ENCODE measurements at places on chromosomes 4 and X. TPM values are rescaled to one million over a fixed set of nuclear protein-coding genes. Genes with fewer than 3 reads are reported as not detected.

- DNase-seq, result no peak
Observed at GRCh38 chrX:133475953-133476352, 60.7 kb upstream of the GPC4 start.

- no peak for DNase-seq
Observed at GRCh38 chr4:182427554-182427953, 184.4 kb downstream of the TENM3 start.

DNA sequence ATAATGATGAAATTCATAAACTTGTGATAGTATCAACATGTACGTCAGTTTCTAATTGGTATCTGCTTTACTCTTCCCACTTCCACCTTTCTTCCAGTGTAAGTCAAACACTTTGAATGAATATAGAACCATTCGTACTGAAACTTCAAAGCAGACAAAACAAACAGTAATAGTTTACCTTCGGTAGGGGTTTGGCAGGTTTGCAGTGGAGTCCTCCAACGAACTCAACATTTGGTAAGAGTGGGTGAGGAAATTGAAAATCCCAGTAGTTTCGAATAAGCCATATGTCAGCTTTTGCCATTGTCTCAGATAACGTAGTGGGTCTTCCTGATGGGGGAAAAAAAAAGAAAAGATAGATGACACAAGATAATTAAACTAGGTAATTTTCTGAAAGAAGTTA, 2.2 kb downstream of the UGT2B4 start:
- no peak for DNase-seq

DNA sequence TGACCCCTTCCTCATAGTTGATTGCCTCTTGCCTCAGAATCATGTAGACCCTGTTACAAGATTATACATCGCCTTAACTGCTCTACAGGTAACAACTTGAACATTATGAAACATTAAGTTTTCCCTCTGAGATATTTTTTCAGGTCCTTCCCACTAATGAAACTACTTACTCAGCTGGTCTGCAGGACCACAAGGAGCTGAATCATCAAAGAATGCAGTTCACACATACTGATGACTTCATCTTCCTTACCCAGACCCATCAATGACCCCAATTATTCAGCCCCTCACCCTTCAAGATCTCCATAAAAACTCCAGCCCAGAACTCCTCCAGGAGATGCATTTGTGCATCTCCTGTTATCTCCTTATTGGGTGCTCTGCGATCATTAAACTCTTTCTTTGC, 720.9 kb downstream of the RAPGEF2 start:
- DNase-seq, result no peak

DNA sequence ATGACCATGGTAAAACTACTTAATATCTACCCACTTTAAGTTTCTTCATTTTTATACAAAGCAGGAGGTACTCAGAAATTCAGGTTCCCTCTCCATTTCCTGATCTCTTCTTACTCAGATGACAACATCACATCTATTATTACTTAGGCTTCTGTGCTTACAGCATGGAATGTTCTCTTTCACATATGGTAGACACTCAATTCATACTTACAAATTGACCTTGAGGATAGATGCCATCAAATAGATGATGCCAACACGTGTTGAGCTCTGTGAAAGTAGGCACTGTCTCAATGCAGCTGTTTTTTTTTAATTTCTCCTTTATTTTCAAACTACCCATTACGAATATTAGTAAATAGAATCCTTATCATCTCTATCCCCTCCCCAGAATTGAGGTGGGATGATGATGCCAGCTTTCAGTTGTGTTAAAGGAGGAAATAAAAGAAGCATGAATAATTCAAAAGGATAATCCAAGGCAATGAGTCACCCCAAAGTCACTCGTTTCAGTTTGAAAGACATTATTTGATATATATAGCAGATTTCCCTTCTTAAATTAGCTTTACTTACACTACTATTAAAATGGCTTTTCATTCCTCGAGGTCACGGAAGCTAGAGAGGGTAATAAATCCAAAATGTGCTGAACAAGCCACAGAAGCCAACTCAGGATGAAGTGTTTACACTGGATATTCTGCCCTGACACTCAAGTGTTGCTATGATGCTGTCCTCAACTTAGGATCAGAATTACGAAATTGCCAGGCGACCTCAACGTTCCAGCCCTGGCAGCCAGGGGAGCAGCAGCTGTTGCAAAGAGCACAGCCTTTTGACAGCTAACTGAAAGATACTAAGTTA, 124.2 kb upstream of the EOLA2 start:
- no peak for DNase-seq

DNA sequence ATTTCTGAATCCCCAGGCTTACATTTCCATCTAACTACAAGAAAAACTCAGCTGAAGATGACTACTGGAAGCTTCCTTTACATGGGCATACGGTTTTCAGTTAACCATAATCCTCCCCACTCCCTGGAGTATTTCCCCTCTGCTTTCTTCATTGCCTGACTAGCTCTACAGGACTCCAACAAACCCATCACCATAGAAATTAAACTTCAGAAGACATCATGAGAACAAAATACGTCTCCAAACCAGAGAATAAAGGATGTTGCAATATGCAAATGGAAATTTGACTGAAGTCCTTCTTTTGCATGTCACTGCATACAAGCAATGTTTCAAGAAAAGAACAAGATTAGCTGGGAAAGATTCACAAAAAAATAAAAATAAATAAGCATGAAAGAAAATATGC, 170.2 kb upstream of the PCDH18 start:
- DNase-seq, result no peak

DNA sequence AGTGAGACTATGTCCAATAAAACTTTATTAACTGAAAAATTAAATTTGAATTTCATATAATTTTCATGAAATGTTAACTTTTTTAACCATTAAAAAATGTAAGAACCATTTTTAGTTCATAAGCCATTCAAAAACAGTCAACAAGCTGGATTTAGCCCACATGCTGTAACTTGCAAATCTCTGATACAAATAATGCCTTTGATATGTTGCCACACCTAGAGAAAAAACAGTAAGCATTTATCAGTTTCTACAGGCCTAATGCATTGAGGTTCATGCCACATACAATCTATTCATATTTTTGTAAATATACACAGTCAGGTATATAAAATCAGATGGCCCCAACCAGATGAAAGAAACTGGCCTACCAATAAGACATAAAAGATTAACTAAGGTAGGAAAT, 52.8 kb downstream of the LCORL start:
- no peak for DNase-seq

GRCh38 chr4:95640311-95640710, 91.5 kb upstream of the UNC5C start:
- DNase-seq, result no peak

GRCh38 chr4:95325665-95326064, 223.1 kb downstream of the UNC5C start:
- DNase-seq, result no peak

Gene SLC16A2
- 0.65 TPM for total RNA-seq

Gene SLBP
- 33.9 TPM for total RNA-seq

Gene FAM199X
- 19.9 TPM for total RNA-seq

Gene KIAA0232
- total RNA-seq, result 31.0 TPM
